ENCODE measurements at places on chromosomes 11 and 22.

GRCh38 chr22:49815641-49816091 is 12.0 kb downstream of the BRD1 start:
- no peak for DNase-seq

- DNase-seq, result peak; percentile 0
Observed at GRCh38 chr11:2290351-2290841, 11.3 kb downstream of the C11orf21 start.

DNA sequence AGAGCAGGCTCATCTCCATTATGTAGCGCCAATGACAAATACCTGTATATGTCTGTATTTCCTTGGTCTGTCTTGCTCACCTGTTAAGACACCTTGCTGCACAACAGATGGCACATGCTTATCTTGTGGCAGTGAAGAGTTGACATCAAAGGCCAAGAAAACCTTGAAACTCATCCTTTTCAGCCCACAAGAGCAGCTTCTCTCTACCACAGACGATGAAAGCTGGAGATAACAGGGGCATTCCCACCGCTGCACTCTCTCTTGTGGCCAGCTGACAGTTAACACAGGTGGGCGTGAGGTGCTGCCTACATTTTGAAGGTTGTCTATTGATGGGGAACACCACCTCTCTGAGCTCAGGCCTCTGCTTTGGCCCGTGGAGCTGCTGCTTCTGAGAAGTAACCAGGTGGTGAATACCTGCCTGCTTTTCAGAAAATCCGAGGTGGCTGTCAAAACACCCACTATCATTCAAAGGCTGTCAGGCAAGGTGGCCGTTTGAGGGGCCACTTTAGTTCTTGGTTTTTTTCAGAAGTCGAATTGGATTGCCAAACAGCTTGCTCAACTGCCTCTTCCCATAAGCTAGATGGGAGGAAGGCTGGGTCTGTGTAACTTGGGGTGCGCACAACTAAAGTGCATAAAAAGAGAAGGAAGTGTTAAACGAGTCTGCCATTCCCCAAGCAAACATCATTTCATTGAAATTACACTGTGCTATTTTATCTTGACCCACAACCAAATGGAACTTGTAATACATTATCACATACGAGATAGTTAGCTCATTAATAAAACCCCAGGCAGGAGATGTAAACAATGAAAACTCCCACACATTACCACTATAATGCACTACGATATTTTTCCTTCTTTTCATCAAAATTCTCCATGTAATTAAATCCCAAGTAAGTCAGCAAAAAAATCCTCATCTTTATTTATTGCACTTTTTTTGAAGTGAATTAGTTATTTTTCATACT is 87.1 kb upstream of the RAG2 start:
- peak; percentile 15 for DNase-seq

- no peak for DNase-seq
Observed at GRCh38 chr11:94314064-94314463, 9.7 kb downstream of the IZUMO1R start.

GRCh38 chr11:68974421-68975194 is 6.2 kb downstream of the MRGPRD start:
- no peak for DNase-seq

GRCh38 chr11:117704395-117705100 is 92.5 kb downstream of the DSCAML1 start:
- no peak for DNase-seq

- DNase-seq, result no peak
Observed at GRCh38 chr11:47468598-47469214, 19.8 kb upstream of the RAPSN start.

DNA sequence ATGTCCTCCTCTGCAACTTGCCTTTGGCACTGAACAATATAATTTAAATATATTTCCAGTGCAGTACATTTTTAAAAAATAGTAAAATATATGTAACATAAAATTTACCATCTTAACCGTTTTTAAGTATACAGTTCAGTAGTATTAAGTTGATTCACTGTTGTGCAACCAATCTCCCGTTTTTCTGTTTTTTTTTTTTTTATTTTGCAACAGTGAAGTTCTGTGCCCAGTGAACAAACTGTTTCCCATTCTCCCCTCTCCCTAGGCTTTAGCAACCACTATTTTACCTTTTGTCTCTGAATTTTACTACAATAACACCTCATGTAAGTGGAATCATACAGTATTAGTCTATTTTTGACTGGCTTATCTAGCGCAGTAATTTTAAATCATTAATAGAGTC is 13.8 kb downstream of the PRRG4 start:
- DNase-seq, result no peak

- DNase-seq, result peak; percentile 99
Observed at GRCh38 chr11:62787005-62787759, at the start of gene TMEM179B. Gene TMEM179B, plus strand, starts transcription at chr11:62787402. Its CDS starts 30 bp downstream, at chr11:62787432.

GRCh38 chr11:22556381-22556780 is 69.2 kb downstream of the FANCF start:
- DNase-seq, result no peak

GRCh38 chr22:43236411-43237166 is 49.7 kb upstream of the TTLL12 start:
- DNase-seq, result no peak

All from stimulated activated CD4-positive, alpha-beta T cell treated with anti-CD3 and anti-CD28 coated beads, Interleukin-4, amount 100 ng/mL, for 24 hours (primary cell).